ACHN (cell line): ENCODE measurements at places on chromosomes 12 and 14.

GRCh38 chr14:61281186-61281947 lies at the start of gene TMEM30B:
TMEM30B (minus strand) TSS chr14:61281338; CDS start chr14:61281147, 191 bp downstream.
- no peak for DNase-seq

- DNase-seq, result no peak
Observed at GRCh38 chr12:123433615-123434014, 2.9 kb downstream of the RILPL2 start.

GRCh38 chr12:20268771-20269170 lies 99.6 kb upstream of the PDE3A start:
- DNase-seq, result no peak

GRCh38 chr12:109737126-109737525 lies 23.5 kb downstream of the FAM222A start:
- no peak for DNase-seq

DNA sequence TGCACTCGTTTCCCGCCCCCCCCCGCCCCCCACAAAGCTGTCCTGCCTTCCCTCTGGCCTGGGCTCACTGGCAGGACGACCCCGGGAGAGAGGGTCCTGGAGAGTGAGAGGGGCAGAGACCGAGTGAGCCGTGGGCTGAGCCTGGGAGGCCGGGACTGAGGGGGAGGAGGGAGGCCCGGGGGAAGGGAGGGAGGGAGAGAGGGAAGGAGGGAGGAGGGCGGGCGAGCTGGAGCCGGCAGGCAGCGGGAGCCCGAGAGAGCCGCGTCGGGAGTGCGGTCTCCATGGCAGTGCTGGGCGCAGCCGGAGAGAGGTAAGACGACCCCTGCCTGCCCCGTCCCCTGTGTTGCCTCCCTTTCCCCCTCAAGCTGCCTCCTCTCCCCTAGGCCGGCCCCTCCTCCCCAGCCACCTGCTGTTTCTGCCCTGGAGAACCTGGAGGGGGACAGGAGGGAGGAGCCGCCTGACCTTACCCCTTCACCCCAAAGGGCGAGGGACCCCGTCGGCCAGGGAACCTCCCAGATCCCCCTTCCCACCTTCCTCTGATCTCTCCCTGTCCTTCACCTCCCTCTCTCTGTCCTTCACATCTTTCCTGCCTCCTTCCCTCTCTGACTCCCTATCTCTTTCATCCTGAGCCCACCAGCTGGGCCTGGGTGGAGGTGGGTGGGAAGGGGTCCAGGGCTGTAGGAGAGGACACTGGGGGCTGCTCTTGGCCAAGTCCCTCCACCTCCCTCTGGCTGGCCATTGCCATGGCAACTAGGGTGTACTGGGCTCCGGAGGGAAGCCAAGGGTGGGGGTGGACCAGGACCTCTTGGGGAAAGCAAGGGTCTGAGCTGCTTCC lies at the start of gene GPR162:
Gene GPR162, plus strand, starts transcription at position 231 of the 835 bp plus-strand sequence. CDS start 2,078 bp downstream, outside the sequence.
- peak; percentile 68 for DNase-seq

DNA sequence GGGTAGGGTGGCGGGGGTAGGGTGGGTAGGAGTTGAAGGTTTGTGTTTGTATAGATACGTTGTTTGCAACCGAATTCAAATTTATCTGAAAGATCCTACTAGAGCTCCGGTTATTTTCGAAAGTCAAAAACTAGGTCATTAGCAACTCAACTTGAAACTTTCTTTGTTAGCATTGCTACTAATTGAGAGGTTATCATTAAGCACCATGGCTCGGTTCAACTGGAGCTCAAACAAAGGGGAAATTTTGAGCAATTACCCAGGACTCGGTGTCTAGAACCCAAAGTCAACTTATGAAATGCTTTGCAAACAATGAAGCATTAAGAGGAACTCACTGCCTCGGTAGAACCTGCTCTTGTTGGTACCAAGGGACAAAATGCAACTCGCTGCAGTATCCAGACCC lies 207.7 kb downstream of the BCAT1 start:
- DNase-seq, result no peak

- DNase-seq, result peak; percentile 60
Observed at GRCh38 chr12:65825507-65826352, 1.4 kb downstream of the HMGA2 start.

DNA sequence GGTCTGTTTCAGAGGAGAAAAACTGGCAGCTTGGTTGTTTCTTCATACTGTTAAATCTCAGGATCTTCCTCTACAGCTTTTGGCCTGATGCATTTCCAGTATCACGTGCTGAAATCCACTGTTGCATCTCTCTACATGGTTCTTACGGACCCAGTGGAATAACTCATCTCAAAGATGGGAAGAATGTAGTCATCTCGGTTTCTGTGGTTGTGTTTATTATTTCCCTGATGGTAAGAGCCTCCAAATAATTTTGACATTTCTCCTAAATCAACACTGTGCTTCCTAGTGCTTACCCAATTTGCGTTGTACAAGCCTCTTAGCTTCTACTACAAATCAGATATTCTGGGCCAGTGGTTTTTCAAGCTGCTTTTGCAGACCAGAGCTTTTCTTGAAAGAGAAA lies 812.8 kb downstream of the C12orf50 start:
- no peak for DNase-seq

GRCh38 chr14:102819176-102819628 lies 42.0 kb downstream of the TRAF3 start:
- DNase-seq, result no peak

- peak; percentile 91 for DNase-seq
Observed at GRCh38 chr12:28190321-28191050, at the start of gene CCDC91. CCDC91 (plus strand) TSS chr12:28190456; CDS start chr12:28257216, 66,760 bp downstream.

GRCh38 chr12:66697404-66697803 lies 18.5 kb upstream of the GRIP1 start:
- no peak for DNase-seq

- no peak for DNase-seq
Observed at GRCh38 chr12:122651520-122652224, 51.5 kb downstream of the HCAR2 start.

DNA sequence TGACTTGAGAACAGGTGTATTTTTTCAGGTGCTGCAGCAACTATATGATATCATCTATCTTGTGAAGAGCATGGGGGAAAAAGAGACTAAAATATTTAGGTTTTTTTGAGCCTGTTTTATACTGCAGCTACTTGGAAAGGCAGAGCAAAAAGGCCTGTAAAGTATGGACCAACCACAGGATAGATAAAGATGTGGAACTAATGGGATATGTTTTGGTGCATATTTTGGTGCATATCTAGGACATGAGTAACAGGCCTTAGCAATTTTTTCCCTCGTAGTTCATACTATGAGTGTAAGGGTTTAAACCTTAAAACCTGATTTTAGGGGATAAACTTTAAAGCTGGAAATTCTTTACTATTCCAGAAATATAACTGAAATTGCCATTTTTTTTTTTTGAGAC lies 6.0 kb upstream of the GTSF1 start:
- DNase-seq, result no peak

DNA sequence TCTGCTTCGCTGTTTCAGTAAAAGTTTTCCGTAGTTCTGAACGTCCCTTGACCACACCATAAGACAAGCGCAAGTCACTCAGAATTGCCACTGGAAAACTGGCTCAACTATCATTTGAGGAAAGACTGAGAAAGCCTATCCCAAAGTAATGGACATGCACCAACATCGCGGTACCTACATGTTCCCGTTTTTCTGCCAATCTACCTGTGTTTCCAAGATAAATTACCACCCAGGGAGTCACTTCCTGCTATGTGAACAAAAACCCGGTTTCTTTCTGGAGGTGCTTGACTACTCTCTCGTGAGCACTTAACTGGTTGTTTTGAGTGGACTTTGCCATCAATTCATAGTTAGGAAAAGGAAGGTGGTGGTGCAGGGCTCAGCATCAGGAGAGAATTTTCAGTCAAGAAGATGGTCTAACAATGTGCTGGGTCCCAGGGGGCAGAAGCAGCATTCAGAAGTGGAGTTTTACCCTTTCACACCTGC lies 1.4 kb downstream of the EGLN3 start:
- no peak for DNase-seq

- DNase-seq, result peak; percentile 30
Observed at GRCh38 chr12:41743835-41744234, 400.8 kb downstream of the GXYLT1 start.

- DNase-seq, result no peak
Observed at GRCh38 chr14:56505361-56505760, 74.2 kb upstream of the TMEM260 start.

GRCh38 chr12:108559007-108559655 lies 1.8 kb downstream of the SART3 start:
- no peak for DNase-seq

GRCh38 chr12:42213954-42214426 lies 24.1 kb downstream of the YAF2 start:
- DNase-seq, result peak; percentile 32

DNA sequence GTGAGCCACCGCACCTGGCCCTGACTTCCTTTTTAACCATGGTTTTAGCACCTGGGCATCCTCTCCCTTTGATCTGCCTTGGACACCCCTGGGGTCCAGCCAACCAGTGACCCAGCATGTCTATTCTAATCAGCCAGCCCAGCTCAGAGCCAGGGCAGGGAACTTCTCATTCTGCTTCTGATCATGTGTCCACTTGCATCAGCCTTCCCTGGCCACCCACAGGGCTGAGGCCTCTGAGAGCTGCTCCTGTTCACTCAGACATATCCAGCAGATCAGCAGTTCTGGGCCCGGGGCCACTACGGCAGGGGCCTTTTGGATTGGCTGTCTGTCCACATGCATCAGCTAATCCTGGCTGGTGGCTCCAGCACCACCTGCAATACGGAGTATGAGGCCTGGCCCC lies 117.9 kb upstream of the MAP1LC3B2 start:
- DNase-seq, result no peak

DNA sequence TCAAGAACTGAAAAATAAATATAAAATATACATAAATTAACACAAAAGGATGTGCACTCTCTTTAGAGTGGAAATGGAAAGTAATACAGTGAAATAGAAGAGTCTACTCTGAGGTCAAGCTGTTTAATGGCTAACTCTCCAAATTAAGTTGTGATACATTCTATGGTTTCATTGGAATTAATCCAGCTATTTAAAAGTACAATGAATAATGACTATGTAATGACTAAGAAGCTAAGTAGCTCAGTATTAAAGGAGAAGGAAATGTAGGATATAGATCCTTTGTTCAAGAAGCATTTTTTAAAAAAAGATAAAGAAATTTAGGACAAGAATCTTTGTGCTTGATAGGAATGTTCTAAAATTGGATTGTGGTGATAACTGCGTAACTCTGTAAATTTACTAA lies 85.3 kb downstream of the LRP6 start:
- DNase-seq, result no peak

GRCh38 chr14:90652626-90653025 lies 163.6 kb downstream of the TTC7B start:
- DNase-seq, result no peak

DNA sequence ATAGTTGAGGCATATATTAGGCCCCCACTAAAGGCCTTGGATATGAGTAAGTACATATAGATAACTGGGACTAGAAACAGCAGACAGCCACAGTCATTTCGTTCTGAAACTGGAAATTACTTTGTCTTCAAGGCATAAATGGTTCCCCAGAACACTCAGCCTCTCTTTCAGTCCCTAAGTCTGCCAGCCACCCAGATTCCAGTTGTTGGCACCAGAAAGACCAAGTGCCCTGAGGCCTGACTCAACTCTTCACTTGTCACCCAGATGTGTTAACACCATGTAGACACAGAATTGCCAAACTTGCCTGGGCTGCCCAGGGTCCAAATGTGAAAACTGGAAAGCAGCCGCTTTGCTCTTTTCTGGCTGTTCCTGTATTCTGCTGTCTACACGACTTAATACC lies 3.0 kb upstream of the LGALS3 start:
- no peak for DNase-seq

DNA sequence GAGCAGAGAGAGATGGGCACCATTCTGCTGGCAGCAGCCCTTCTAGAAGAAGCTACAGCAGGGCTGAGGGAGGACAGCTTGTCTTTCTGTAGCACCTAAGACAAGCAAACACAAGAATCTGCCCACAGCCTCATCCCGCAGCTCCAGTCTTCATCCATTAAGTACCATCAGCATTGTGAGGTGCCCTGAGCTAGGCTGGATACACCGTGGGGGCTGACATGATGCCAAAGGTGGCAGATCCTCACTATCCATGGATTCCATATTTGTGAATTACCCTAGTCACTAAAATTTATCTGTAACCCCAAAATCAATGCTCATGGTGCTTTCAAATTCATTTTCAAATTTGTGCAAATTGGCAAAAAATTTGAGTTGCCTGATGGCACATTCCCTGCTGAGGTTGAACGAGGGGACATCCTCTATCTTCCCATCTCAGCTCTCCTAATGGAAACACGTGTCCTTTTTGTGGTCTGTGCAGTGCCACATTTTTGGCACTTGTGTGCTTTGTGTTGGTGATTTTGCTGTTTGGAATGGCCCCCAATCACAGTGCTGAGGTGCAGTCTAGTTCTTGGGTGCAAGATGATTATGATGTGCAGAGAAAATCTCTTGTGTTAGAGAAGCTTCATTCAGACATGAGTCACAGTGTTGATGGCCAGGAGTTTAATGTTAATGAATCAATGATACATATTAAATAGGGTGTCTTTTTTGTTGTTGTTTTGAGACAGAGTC lies 7.0 kb downstream of the PITPNM2 start:
- no peak for DNase-seq

- no peak for DNase-seq
Observed at GRCh38 chr12:118900993-118901392, 80.3 kb upstream of the SRRM4 start.

GRCh38 chr14:100405760-100406455 lies 82.8 kb downstream of the SLC25A47 start:
- no peak for DNase-seq

DNA sequence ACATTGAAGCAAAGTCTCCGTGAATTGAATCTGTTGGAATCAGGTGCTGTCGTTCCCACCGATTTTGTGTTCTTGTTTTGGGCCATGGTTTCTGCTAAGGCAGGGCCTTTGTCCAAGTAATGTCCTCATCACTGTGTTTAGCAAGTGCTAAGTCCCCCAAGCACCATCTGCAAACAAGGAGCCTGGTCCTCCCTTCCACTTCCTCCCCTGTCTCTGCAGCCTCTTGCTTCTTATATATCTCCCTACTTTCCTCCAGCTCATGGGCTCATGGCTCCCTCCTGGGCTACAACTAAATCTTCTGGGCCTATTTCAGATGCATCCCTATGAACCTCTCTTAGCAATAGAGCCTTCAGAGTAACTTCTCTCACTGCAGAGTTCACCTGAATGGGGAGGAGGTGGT lies 25.8 kb upstream of the CMKLR1 start:
- DNase-seq, result no peak

DNA sequence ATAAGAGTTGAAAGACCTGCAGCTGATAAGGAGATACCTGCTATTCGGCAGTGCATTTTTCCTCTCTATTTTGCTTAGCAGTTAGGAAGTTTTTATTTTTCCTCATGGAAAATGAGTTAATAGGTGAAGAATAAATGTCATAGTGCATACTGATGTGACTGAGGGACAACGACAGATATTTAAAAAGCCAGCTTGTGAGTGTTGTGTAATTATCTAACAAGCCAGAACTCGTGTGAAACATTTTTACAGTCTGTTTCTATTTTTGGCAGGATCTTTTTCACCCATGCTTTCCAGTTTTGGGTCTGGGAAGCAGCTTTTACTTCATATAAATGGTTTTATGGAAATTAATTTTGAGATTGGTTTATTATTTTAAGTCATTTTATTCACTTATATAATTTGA lies 2.9 kb downstream of the FBXO34 start:
- DNase-seq, result no peak

GRCh38 chr12:126908765-126909142 lies 1358.2 kb upstream of the TMEM132C start:
- no peak for DNase-seq
